ENCODE measurements at places on chromosomes 6 and 20.
A peak's percentile ranks its signal among the peaks of the same experiment; 100 is the strongest.

DNA sequence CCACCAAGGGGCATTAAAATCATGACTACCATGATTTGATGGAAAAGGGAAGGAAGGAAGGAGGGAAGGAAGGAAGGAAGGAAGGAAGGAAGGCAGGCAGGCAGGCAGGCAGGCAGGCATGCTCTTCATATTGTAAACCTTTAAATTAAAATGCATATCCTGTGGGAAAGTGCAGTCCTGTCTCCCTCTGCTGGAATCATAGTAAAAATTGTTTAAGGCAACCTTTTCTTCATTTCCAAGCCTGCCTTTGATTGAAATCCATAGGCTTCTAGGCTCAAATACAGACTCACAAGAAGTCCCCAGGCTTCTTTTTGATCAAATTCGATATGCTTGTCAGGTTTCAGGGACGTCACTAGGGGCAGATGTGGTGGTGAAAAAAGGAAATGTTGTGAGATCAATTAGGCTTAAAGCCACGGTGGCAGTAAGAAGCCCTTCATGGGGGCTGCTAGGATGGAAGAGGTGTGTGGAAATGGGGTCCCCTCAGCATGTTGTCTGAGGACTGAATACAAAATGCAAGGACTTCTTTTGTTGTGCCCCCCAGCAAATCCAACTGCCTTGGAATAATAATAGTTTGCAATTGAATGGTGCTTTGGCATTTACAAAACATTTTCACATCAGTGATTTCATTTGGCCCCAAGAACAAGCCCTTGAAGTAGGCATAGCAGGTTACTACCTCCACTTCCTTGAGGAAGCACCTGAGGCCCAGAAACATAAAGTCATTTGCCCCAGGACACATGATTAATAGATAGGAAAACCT lies 25.6 kb upstream of the GABRR1 start:
- DNase-seq, result peak; percentile 26

DNA sequence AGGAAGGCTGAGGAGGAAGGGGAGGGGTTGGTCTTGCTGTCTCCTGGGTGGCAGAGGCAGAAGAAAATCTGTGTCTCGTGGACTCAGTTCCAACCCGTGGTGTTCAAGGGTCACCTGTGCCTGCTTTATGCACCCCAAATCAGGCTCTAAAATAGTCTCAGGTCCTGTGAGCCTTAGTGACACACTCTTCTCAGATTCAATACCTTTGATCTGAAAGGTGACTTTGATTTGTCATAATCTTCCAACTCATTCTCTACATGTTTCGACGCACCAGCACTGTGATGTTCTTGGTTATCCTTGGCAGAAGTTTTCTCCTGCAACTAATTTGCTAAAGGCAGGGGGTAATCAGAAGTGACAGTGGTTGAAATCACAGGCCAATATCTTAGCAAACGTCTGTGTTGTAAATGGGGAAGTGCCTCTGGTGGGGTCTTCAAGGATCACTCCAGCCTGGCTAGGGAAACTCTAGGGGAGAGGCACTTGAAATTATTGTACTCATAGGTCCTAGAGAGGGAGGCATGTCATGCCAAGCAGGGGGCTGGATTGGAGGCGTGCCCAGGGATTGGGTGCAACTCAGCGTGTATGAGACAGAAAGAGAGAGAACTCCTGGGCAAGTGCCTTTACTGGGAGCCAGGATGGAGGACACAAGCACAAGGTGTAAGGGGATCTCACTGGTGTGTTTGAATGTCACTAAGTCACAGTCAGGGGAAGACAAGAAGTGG lies 19.0 kb upstream of the PRND start:
- no peak for DNase-seq

DNA sequence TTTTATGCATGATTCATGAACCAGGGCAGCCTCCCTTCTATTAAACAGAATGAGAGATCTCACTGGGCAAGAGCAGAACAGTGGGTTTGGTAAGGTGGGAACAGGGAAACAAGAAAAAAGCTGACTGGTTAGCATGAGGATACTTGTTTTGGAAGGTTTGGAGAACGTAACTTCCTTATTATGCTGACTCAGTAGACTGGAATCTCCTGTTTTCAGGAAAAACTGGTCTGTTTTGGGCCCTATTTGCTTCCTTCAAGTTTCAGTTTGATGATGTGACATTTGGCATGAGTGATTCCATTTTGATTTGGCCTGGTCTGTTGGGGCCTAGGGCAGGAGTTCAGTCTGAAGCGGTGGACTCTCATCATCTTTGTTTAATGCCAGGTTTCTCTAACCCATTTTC lies 172.0 kb downstream of the MYLK4 start:
- DNase-seq, result no peak

GRCh38 chr6:2767657-2768524 lies 2.7 kb downstream of the WRNIP1 start:
- no peak for DNase-seq
